ENCODE measurements at places on chromosomes 12 and 14. TPM values are rescaled to one million over a fixed set of nuclear protein-coding genes. Genes with fewer than 3 reads are reported as not detected.

Gene KRT83
- not detected for total RNA-seq

Gene UBR7
- 53.7 TPM for total RNA-seq

Gene PPP1CC
- total RNA-seq: 156 TPM

Gene MANSC1
- 0.55 TPM for total RNA-seq

Gene CLEC9A
- total RNA-seq: not detected

Gene CACNA1C
- 3.1 TPM for total RNA-seq

Gene ACSM4
- total RNA-seq: not detected

Gene DENR
- total RNA-seq: 37.9 TPM

Gene CD27
- total RNA-seq: not detected

Gene TBX3
- 160 TPM for total RNA-seq

Gene RNASE3
- total RNA-seq: not detected

Gene GPR84
- not detected for total RNA-seq

Gene SLCO1A2
- not detected for total RNA-seq

Gene SLC6A15
- total RNA-seq: 78.4 TPM

Gene FOS
- 6.7 TPM for total RNA-seq

Gene ALX1
- total RNA-seq: 3.8 TPM

Gene SOAT2
- total RNA-seq: not detected

Gene ERBB3
- 0.11 TPM for total RNA-seq

Gene GPR162
- total RNA-seq: 6.0 TPM

Gene AMIGO2
- 104 TPM for total RNA-seq

Gene ENO2
- total RNA-seq: 38.4 TPM

Gene BCL11B
- total RNA-seq: not detected

Gene ESPL1
- total RNA-seq: 4.2 TPM

Gene ANO4
- total RNA-seq: 5.9 TPM

Gene JPH4
- total RNA-seq: not detected

Gene SRSF5
- 222 TPM for total RNA-seq

Gene LRFN5
- total RNA-seq: 25.5 TPM

Gene OVCH1
- under 0.01 TPM for total RNA-seq

Gene UBC
- 2,072 TPM for total RNA-seq
